Fibroblast of lung (primary cell): ENCODE measurements at places on chromosomes 7 and 10. TPM values are rescaled to one million over a fixed set of nuclear protein-coding genes. Genes with fewer than 3 reads are reported as not detected.

Gene RBM33
- total RNA-seq = 18.7 and 33.2 TPM in 2 replicates

Gene PDE6C
- not detected in 2 replicates for total RNA-seq

Gene C7orf57
- total RNA-seq = not detected in 2 replicates

Gene CADPS2
- 32.2 and 40.8 TPM in 2 replicates for total RNA-seq

Gene UCMA
- total RNA-seq = not detected in 2 replicates

Gene PPP1R3C
- 94.5 and 125 TPM in 2 replicates for total RNA-seq

Gene ZNF467
- total RNA-seq = 1.0 and 1.3 TPM in 2 replicates

Gene CFAP69
- total RNA-seq = 6.2 and 7.1 TPM in 2 replicates

Gene GIMAP4
- total RNA-seq = not detected in 2 replicates

Gene GPR26
- total RNA-seq = not detected in 2 replicates

Gene CPVL
- total RNA-seq = 0.17 and 0.51 TPM in 2 replicates

Gene CALML3
- total RNA-seq = not detected in 2 replicates

Gene HHEX
- total RNA-seq = 3.1 and 3.5 TPM in 2 replicates

Gene TWIST1
- total RNA-seq = 23.9 and 31.2 TPM in 2 replicates

Gene DLX5
- total RNA-seq = 0.17 TPM in 1 of 2 replicates, not detected in the other

Gene LEP
- total RNA-seq = 0.26 and 2.8 TPM in 2 replicates

Gene OSBPL3
- total RNA-seq = 22.6 and 70.2 TPM in 2 replicates

Gene TUBB8
- not detected in 2 replicates for total RNA-seq

Gene GPC2
- total RNA-seq = 1.8 and 2.3 TPM in 2 replicates

Gene NME8
- total RNA-seq = not detected in 2 replicates

Gene SFTPA1
- not detected in 2 replicates for total RNA-seq

Gene DYNC1I1
- total RNA-seq = under 0.01 and 0.17 TPM in 2 replicates

Gene TAF5
- 3.0 and 4.1 TPM in 2 replicates for total RNA-seq

Gene HYAL4
- total RNA-seq = not detected in 2 replicates

Gene ZNF212
- 4.4 and 4.8 TPM in 2 replicates for total RNA-seq

Gene ABCB4
- total RNA-seq = 0.26 and 0.66 TPM in 2 replicates

Gene EN2
- total RNA-seq = under 0.01 TPM in 1 of 2 replicates, not detected in the other

Gene CCDC172
- not detected in 2 replicates for total RNA-seq

Gene PAXIP1
- 6.4 and 6.9 TPM in 2 replicates for total RNA-seq

Gene GNA12
- 23.1 and 36.2 TPM in 2 replicates for total RNA-seq

Gene FEZF1
- total RNA-seq = not detected in 2 replicates
